ENCODE measurements at places on chromosomes 5 and 9. TPM values are rescaled to one million over a fixed set of nuclear protein-coding genes. Genes with fewer than 3 reads are reported as not detected.

DNA sequence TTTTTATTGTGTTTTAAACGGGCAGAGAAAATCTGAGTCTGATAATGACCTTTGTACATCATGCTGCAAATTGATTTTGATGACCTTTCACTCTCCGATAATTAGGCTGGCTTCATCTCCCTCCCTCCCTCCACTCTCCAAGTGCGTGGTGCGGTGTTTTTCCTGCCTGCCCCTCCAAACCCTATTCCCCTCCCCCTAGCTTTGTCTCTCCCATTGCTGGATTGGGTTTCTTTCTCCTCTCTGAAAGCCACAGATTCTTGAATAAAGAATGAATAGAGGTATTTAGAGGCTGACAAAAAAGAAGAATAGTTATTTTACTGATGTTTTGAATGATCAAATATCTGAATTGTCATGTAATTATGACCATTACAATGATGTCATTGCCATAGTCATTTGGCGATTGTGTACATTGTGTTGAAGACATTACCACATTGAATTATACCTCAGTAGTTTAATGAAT is 571.1 kb upstream of the ZNF608 start:
- no peak for DNase-seq

DNA sequence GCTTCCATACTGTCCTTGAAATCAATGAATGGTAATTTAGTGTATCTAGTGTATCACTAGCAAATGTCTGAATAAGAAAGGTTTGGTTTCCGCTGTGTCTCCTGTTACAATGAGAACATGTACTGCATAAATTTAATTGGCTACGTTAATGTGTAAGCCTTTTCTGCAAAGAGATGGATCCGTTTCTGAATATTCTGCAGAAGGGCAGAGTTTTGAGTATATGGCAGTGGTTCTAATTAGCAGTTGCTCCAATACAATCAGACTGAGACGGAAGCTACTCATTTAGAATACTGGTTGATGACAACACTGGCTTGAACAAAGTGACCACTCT is 555 bp upstream of the PCDHGC4 start:
- DNase-seq, result no peak

DNA sequence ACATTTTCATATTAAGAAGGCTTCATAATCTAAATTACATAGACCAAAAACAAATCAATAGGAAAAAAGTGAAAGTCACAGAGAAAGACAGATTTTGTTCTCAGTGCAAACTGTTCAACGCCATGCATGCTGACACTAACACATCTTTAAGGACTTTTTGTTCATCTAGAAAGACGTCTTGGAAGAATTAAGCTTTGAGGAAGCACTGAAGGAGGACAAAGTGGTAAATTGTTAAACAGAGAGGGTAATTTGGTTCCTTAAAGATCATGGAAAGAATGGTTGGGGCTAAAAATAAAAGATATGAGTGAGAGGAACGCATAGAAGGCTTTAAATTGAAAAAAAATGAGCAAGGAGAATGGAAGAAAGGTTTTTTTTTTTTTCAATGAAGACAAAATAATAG is 9.1 kb downstream of the MEGF9 start:
- no peak for DNase-seq

- DNase-seq, result no peak
Observed at GRCh38 chr5:33848554-33848953, 43.2 kb downstream of the ADAMTS12 start.

Gene SHB
- not detected for polyA plus RNA-seq

DNA sequence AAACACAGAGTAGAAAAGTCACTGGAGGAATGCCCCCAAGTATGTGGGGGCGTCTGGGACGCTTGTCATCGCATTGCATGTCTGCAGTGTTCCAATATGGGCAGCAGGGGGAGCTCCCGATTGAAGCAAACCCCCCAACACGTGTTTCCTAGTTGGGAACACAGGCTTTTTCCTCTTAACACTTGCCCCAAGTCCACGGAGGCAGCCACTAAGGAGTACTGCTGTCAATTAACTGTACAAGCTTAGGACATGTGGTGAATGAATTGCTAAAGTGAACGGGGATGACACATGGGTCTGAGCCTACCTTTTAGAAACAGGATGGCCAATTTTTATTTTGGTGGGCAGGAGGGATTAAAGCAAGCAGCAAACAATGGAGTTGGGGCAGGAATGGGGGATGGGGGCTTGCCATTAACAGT is 2.2 kb downstream of the GABRB2 start:
- DNase-seq, result no peak

Gene SHOC1
- not detected for polyA plus RNA-seq

DNA sequence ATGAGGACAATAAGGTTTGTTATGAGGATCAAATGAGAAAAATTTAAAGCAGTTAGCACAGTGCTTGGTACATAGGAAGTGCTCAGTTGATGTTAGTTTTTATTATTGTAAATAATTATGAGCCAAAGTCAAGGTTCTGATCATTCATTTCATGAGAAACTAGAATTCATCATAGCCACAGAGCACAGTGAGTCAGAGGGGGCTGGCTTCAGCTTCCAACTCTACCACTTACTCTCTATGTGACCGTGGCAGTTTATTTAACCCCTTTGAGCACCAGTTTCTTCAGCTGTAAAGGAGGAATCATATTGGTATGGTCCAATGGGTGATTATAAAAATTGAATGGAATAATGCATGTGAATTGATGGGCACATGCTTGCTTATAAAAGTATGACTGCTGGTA is 39.4 kb downstream of the KLHL3 start:
- DNase-seq, result no peak

DNA sequence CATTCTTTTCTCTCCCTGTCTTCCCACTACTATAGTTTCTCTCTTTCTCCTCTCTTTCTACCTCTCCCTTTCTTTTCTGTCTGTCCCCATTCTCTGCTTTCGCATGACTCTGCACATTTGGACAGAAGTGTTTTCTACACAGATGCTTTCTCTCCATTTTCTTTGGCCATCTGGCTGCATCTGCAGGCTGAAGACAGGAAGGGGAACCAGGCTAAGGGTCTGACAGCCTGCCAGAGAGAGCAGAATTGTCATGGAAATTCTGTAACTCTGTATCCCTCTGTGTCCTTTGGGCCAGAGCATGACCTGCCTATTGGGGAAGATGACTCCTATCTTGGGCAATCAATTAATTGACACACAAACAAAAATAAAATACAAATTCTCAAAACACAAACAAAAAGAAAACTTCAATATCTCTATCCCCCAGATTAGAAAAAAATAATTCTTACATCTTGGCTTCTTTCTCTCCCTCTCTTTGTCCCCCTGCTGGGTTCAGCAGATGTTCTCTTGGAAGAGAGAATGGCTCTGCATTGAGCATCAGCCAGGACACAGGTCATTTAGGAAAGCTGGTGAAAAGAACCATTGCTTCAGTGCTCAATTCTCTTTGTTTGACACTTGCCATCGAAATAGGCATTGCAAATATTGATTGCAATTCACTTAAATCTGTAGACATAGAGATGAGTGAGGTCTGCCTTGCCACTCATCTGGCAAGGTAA is 415.9 kb upstream of the KLF4 start:
- DNase-seq, result no peak

Gene SPATA31A3
- not detected for polyA plus RNA-seq

Gene FAM78A
- polyA plus RNA-seq, result 23.0 TPM

DNA sequence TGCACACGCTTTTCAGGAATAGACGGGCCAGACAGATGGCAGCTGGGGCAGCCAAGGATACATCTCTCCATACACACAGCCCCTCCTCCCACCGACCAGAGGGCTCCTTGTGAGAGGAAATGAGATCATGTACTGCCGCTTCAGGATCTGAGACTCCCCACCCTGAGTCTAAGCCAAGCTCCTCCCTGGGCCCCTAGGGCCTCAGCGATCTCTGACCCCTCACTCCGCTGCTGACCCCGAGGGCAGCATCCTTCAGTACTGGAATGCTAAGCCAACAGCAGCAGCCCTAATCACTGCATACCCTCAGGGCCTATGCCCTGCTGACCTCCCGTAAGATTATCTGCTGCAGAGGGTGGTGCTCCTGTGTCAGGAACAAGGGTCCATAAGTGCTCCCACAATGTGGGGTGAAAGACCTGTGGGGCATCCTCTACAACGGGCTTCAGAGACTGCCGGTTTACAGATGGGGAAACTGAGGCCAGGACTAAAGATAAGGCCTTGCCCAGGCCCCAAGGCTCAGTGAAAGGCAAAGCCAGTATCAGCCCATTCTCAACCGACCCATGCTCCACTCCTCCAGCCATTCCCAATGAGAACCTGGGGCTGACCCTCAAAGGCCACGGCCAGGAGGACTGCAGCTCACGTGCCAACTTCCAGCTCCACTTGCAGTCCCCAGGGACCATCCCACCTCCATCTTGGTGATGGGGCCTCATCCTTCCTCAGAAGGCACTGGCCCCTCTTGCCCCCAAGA is 37.5 kb downstream of the BICD2 start:
- no peak for DNase-seq

GRCh38 chr9:136960212-136960937 is 8.3 kb downstream of the LCN12 start:
- peak; percentile 78 for DNase-seq

DNA sequence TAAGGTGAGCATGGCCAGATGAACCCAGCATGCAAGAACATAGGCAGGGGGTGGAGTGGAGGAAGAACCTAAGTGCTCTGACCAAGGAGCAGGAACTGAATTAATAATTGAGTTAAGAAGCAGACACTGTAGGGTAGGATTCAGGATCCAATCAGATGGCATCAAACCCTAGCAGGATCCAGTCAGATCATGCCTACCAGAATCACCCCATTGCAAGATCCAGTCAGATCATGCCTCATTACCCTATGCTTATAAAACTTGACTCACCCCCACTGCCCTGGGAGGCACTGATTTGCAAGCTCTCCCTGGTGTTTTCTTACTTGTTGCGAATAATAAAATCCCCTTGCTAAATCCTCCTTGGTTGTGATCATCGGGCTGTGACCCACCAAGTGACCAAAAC is 19.7 kb downstream of the TUSC1 start:
- DNase-seq, result no peak

GRCh38 chr9:83473488-83473971 is 64.7 kb downstream of the FRMD3 start:
- no peak for DNase-seq

Gene SLC46A2
- polyA plus RNA-seq, result not detected

DNA sequence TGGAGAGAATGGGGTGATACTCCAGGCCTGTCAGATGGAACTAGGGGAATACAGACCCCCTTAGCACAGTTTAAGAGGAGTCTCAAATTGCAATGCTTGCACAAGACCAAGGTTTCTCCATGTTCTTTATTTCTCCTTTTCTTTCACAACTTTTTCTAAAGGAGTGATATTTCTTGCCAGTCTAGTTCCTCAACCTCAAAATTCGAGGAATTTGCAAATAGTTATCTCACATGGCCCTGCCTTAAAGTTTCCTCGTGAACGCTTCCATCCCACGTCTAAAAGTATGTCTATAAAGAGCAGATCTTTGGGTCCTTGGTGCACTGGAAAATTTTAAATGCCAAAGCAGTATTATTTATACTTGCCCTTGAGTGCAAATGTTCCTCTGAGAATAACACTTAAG is 373.8 kb upstream of the KLF4 start:
- DNase-seq, result no peak

Gene WASHC1
- polyA plus RNA-seq, result 1.4 TPM

Gene TLE4
- polyA plus RNA-seq, result 16.2 TPM

DNA sequence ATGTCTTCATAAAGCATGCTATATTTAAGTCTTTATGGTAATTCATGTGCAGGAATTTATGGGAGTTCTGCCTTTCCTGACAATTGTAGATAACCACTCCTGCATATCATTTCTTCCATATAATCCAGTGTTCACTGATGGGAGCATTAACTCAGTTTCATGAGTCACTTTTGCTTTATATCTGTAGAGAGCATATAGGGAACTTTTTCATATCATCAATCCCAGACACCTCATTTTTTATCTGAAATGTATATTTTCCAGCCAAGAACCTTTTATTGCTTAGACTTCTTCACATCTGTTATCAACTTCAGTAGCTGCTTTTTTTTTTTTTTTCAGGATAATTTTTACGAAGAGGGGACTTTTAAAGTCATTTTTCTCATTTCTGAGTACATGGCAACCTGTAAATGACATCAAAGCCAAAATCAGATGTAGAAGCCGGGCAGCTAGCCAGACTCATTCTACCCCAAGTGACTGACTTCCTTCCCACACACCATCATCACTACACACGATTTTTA is 41.1 kb downstream of the NFX1 start:
- DNase-seq, result no peak

DNA sequence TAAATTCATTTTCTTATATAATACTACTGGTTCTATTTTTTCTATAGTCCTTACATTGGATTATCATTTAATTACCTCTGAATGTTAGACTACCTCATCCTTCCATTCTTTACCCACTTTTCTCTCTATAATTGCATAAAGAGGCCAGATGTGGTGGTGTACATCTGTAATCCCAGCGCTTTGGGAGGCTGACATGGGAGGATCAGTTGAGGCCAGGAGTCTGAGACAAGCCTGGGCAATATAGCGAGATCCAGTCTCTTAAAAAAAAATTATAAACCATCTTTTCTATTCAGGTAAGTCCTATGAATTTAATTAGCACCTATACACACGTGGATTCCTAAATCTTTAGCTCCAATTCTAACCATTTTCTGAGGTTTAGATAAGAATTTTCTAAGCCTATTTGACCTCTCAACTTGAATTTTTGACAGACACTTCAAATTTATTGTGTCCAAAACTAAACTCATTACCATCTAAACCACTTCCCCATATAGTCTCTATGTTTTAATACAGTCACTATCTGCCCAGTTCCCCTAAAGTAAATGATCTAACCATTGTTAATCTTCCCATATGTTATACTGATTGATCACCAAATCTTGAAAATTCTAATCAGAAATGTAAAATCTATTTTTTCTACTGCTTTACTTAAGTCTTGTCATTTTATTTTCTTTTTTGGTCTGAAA is 33.0 kb upstream of the CHD1 start:
- no peak for DNase-seq

DNA sequence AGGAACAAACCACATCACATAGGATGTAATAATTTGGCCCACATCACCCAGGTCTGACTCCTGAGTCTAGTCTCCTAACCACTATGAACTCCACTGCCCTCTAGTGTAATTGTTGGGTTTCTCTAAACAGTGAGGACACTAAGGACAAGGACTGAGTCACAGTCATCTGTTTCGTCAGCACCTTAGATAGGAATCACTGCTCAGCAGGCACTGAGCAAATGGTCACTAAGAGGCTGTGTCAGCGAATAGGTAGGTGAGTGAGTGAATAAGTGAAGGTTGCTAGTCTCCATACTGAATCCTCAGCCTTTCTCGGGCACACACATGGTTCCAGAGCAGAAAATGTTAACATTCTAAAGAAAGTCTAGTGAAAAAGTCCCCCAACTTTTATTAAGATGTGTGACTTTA is 278.6 kb downstream of the SPOCK1 start:
- DNase-seq, result peak; percentile 3

Gene SPINK7
- polyA plus RNA-seq, result not detected

DNA sequence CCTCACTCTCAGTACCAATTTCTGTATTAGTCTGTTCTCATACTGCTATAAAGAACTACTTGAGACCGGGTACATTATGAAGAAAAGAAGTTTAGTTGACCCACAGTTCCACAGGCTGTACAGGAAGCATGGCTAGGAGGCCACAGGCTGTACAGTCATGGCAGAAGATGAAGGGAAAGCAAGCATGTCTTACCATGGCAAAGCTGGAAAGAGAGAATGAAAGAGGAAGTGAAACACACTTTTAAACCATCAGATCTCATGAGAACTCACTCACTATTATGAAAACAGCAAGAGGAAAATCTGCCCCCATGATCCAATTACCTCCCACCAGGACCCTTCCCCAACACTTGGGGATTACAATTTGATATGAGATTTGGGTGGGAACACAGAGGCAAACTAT is 698.8 kb downstream of the CDH9 start:
- no peak for DNase-seq
